ENCODE measurements at places on chromosomes 7 and 10.

DNA sequence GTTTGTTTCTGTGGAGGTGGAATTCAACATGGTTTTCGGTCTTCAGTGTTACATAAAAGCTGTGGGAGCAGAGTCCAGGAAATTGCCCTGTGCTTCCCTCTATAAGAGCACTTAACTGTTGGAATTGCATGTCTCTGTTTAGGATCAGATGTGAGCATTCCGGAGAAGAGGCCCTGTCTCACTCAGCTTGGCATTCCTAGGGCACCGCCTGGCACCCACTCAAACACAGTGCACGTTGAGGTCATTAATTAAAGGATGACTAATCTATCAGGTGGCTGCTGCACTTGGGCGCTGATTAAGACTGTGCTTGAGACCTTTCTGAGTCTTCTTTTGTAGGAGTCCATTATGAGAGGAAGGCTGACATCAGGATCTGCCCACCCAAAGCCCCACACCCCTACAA, 82.8 kb upstream of the VIPR2 start:
- DNase-seq, result no peak

GRCh38 chr10:88949912-88950837, 2.4 kb downstream of the ACTA2 start:
- no peak for DNase-seq

DNA sequence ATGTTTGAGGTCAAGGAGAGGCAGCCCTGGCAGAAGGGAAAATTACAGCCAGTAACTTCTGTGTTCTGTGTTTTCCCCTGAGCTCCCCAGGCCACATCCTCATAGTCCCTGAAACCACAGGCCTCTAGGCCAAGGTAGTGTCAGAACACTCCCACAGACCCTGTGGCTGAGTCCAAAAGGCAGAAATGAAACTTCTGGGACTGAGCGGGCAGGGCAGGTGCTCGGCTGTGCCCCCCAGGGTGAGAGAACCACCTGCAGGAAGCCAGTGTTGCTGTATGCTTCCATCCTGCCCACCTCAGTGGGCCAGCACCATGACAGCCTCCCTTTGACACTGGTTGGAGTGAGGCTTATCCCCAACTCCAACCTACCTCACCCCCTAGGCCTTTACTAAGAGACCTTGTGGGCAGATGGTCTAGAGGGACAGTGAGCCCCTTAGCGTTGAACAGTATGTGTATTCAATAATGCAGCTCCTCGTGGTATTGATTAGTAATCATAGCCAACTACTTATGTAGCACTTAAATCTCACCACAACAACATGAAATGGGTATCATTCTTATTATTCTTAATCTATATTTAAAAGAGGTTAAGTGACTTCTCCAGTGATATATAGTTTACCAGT, 30.3 kb downstream of the PIK3CG start:
- no peak for DNase-seq

GRCh38 chr7:18756378-18757050, 261.0 kb downstream of the HDAC9 start:
- no peak for DNase-seq

DNA sequence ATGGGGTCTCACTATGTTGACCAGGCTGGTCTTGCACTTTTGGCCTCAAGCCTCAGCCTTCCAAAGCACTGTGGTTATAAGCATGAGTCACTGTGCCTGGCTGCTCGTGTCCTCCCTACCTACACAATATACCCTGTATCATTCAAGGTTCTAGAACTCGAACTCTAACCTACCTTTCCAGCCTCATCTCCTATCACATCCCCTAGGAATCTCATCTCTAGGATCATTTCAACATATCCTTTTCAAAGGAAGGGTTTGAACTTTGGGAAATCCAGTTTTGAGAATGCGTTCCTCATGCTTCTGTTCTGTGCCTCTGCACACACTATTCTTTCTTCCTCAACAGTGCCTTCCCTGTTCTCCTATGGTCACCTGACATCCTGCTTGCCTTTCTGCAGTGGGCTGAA, 87.8 kb upstream of the RHEB start:
- no peak for DNase-seq

GRCh38 chr7:150852371-150852905, at the start of gene AOC1:
Gene AOC1, plus strand, starts transcription at chr7:150852517. Its CDS starts 3,954 bp downstream, at chr7:150856471.
- DNase-seq, result no peak

DNA sequence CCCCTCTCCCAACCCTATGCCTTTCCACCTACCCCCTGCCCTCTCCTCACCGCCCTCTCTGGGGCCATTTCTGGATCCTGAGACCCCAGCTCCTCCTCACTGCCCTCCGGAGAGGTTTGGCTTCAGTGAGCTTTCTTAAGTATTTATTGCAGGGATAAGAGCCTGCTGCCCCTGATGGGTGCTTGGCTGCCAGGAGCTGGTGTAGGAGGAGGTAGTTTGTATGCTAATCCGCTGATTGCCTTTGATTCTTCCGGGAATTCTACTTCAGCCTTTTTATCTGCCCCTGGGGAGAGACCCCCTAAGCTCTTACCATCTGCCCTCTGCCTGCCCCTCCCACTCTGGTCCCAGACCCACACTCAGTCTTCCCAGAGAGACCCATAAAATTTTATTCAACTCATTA, 263.5 kb upstream of the PODXL start:
- no peak for DNase-seq

DNA sequence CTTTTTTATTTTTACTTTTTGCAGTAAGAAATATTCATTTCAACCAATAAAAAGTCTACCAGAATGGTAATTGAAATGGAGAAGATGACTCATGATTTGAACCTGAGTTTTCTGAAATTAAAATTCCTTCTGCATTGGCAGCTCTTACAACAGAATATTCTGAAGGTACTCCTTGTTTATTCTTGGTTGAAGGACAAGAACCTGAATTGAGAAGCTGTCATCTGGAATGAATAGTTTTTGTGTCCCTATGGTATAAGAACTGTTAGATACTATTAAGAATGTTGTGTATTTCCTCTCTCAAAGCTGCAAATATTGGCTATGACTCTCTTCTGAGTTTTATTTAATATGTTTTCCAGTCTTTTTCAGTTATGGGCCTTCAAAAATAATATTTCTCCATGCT, 56.1 kb downstream of the CDK1 start:
- DNase-seq, result no peak

DNA sequence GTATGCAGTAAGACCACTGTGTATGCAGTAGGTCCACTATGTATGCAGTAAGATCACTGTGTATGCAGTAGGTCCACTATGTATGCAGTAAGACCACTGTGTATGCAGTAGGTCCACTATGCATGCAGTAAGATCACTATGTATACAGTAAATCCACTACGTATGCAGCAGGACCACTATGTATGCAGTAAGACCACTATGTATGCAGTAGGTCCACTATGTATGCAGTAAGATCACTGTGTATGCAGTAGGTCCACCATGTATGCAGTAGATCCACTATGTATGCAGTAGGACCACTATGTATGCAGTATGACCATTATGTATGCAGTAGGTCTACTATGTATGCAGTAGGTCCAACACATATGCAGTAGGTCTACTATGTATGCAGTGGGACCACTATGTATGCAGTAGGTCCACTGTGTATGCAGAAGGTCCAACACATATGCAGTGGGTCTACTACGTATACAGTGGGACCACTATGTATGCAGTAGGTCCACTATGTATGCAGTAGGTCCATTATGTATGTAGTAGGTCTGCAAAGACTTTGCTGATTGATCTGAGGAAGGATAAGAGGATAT, 313.6 kb downstream of the ADARB2 start:
- no peak for DNase-seq

DNA sequence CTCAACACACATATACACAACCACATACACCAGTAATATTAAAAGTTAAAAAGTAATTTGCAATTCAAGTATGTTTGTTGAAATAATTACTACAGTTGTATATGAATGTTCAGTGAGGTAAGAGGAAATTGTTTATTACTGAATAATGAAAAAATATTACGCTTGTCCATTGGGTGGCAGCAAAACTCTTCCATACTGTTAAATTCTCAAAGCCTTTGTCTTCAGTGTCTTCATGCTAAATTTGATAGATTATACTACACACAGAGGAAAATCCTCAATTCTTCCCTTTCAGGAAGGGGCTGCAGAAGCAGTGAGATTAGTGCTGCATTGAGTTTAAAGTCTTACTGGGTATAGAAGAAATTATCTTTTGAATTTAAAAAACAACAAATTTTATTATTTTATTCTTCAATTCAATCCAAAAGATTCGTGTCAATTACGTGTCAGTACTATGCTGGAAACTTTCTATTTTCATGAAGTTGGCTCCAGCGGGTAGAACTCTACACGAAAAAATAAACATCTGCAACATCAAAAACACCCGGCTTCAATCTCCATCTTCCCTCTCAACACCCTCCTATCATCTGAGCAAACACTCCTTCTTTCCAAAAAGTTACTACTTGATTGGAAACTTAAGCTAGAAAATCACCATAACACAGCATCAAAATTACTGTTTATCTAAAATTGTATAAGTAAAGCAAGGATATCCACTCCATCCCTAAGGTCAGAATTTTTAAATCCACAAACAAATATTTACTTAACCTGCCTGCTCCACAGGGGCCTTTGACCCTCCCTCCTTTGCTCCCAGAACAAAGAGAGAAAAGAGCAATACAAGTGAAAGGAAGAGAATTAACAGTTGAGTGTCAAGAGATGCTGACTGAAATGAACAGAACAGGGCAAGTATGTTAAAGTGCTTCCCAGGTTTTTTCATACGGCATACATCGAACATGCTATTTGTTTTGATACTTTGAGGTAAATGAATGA, 37.0 kb upstream of the TES start:
- no peak for DNase-seq

GRCh38 chr10:71207578-71207977, 4.8 kb upstream of the UNC5B start:
- DNase-seq, result no peak

- DNase-seq, result no peak
These were observed 50.9 kb downstream of the TFAM start for GRCh38 chr10:58436071-58436470.

GRCh38 chr7:150901160-150902035, 49.1 kb downstream of the AOC1 start:
- DNase-seq, result no peak

All from T-helper 22 cell (primary cell).